ENCODE measurements at places on chromosomes 7 and 10. TPM values are rescaled to one million over a fixed set of nuclear protein-coding genes. Genes with fewer than 3 reads are reported as not detected.

The VWA2 gene
- total RNA-seq: not detected

The SPDYE16 gene
- total RNA-seq: not detected

The RNF32 gene
- total RNA-seq: 0.97 TPM

The CYP2C19 gene
- total RNA-seq: not detected

The SRI gene
- total RNA-seq: 163 TPM

The C10orf67 gene
- 0.15 TPM for total RNA-seq

The ADIRF gene
- total RNA-seq: 0.34 TPM

GRCh38 chr7:137755427-137755826, 91.3 kb downstream of the DGKI start:
- no peaks in the 10 kb centered on the region for H3K36me3 ChIP-seq
- H3K4me1 ChIP-seq: no peaks in the 10 kb centered on the region
- no peak for DNase-seq
- H3K27me3 ChIP-seq: peaks cover 16% of the 10 kb centered on the region
- no peak overlapping the region for H3K4me3 ChIP-seq

DNA sequence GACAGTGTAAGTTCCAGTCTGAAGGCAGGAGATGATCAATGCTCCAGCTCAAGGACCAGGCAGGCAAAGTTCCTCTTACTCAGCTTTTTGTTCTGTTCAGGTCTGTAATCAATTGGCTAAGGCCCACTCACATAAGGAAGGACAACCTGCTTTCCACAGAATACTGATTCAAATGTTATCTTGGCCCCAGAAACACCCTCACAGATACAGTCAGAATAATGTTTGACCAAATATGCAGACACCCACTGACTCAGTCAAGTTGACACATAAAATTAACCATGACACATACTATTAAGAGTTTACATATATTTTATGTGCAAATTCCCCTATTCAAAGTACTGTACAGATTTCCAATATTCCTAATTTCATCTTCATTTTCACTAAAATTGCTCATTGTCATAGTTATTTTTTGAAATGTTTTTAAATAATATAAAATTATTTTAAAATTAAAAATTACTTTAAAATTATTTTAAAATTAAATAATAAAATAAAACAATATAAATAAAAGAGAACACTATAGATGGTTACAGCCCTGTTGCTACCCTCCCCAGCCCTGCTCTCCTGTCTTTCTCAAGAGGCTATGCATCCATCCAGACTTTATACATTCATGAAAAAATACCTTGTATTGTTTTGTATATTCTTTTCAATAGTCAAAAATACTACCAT, 59.4 kb downstream of the RAB11FIP2 start:
- H3K36me3 ChIP-seq: no peaks in the 10 kb centered on the region
- no peak overlapping the region for H3K27ac ChIP-seq
- no peak overlapping the region for H3K4me3 ChIP-seq
- H3K4me1 ChIP-seq: no peaks in the 10 kb centered on the region
- H3K27me3 ChIP-seq: no peaks in the 10 kb centered on the region
- no peak for DNase-seq

DNA sequence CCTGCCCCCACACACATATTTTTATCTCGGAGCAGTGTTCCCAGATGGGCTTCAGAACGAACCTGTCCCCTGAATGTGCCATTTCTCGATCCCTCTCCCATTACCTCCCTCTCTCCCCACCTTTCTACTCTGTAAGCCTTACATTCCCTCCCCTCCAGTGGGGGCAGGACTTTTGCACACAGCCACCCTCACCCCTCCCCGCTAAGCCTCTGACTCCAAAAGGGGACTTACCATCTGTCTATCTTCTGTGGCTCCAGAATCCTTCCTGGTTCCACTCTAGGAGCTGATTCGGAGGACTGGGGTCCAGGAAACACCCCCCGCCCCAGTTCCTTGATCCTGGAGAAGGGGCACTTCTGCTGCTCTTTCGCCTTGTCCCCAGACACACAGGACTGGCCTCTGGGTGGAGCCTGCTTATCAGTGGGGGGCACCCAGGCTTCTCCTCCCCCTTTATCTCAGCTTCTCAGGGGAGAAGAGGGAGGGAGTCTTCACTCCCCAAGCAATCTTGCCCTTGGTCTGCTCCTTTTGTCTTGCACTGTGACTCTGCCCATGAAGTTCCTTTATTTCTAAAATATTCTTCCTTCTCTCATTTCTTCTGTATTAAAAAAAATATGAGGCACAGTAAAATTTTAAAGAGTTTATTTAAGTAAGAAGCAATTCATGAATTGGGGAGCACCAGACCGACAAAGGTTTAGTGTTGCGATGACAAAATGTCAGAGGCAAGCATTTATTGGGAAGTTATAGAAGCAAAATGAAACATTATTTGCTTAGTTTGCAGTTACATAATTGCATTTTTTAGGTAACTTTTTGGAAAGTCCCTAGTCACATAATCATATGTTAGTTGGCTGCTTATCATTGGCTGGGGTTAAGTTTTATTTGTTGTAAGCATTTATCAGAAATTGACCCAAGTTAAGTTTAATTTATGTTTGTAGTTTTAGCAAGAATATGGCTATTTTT, at the start of gene KEL:
TSS of gene KEL (minus strand) at position 391 of the 954 bp plus-strand sequence. CDS start at position 234, 157 bp downstream.
- no peak within 1 kb of the TSS for H3K27ac ChIP-seq
- no peaks in the 10 kb centered on the region for H3K4me1 ChIP-seq
- H3K4me3 ChIP-seq: no peak within 1 kb of the TSS
- DNase-seq: no peak
- no peaks in the 10 kb centered on the region for H3K36me3 ChIP-seq

GRCh38 chr7:138207555-138207971, 131.3 kb downstream of the AKR1D1 start:
- no peak for DNase-seq
- H3K27ac ChIP-seq: no peak overlapping the region
- H3K27me3 ChIP-seq: no peaks in the 10 kb centered on the region

DNA sequence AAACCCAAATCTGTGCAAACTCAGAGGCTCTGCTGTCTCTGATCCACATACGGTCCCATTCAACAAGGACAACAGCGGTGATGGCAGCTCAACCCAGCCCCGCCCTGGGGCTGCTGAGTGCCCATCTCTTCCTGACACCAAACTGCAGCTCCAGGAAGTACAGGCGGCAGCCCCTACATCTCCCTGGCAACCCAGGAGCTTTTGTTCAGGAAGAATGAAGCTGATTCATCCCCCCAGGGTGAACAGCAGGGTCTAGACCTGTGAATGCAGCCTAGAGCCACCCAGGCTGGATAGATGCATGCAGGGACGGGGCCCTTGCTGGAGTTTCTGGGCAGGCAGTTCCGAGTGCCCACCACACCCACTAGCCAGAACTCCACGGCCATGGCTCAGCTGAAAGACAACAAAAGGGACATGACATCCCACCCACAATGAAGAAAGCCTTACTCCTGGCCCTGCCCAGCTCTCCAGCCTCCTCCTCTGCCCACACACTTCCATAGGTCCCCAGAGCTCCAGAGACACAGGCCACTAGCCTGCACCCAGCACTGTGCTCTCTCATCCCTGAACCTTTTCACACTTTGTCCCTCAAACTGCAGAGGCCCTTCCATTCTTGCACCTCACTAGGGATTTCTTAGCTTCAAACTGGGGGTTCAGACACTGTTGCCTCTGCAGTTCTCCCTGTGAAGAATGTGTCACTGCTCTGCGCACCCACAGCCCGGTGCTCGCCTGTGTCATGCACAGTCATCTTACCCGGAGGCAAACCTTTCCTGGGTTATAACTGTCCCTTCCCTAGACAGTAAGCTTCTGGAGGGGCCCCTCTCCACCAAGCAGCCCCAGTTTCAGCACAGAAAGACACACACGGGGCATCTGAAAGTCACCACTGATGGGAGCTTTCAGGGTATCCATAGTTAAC, 99.1 kb downstream of the GRID1 start:
- H3K4me3 ChIP-seq: no peak overlapping the region
- H3K4me1 ChIP-seq: no peaks in the 10 kb centered on the region
- H3K36me3 ChIP-seq: no peaks in the 10 kb centered on the region
- no peak overlapping the region for H3K27ac ChIP-seq
- DNase-seq: no peak

GRCh38 chr7:146510088-146510680, 393.6 kb downstream of the CNTNAP2 start:
- H3K27me3 ChIP-seq: no peaks in the 10 kb centered on the region
- no peak overlapping the region for H3K4me3 ChIP-seq
- no peak overlapping the region for H3K27ac ChIP-seq
- no peaks in the 10 kb centered on the region for H3K4me1 ChIP-seq

DNA sequence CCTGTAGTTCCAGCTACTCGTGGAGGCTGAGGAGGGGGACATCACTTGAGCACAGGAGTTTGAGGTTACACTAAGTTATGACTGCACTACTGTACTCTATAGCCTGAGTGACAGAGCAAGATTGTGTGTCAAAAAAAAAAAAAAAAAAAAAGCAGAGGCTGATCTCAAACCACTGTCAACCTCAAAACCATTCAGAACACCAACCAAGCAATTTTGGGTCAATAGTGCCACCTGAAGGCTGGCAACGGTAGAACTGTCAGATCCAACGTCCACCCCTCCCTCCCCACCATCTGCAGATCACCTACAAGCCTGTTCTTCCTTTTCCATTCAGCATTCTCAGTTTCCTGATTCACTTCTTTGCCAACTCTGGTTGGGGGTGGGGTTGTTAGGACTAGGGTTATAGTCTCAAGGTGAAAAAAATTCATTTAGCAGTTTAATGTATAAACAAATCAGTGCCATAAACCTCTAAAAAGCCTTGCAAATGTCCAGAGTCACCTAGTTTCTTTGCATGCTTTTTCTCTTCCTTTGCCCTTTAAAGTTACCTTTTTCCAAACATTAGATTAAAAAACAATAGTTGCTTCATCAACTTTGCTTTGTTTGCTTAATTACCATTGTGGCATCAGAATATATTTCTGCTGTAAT, 2.6 kb downstream of the MRPS33 start:
- H3K27me3 ChIP-seq: no peaks in the 10 kb centered on the region
- H3K4me1 ChIP-seq: 0 out of 2 replicates have a peak, but pooled peaks cover 3% of the 10 kb centered on the region
- peak; percentile 77 for DNase-seq
- H3K27ac ChIP-seq: no peak overlapping the region

GRCh38 chr10:98899018-98899417, 336.6 kb downstream of the HPSE2 start:
- H3K27me3 ChIP-seq: no peaks in the 10 kb centered on the region
- no peaks in the 10 kb centered on the region for H3K36me3 ChIP-seq
- DNase-seq: no peak
- H3K4me3 ChIP-seq: no peak overlapping the region
- no peaks in the 10 kb centered on the region for H3K4me1 ChIP-seq

DNA sequence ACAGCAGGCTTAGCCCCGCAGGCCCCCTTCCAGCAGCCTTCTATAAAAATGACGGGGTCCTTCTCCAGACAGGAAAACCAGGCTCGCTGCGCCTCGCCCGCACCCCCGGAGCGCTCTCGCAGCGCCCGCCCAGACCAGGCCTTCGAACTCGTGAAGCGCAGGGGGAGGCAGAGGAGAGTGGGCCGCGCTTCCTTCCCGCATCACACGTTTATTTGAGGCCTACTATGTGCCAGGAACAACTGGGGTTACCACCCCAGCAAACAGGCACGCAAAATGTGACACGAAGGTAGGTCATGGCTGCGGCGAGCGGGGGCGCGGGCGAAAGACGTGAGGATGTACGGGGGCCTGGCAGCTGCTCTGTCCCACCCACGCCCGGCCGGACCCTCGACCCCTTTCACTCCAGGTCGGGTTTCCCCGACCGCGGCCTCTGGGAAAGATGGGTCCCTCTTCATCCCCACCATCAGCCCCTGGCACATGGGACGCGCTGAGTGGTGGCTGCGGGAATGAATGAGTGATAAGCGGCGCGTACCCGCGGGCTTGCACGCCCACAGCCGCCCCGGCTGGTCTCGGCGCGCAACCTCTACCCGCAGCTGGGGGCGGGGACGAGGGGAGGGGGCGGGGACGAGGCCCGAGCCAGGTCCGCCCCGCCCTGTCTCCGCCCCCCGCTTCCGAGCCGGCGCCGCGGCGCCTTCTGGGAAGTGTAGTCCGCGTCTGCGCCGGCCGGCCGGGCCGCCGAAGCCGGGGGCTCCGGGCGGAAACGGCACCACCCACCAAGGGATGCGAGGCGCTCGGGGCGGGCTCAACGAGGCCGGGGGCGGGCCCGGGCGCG, 59.1 kb downstream of the ZNF467 start:
- DNase-seq: peak; percentile 94
- H3K4me1 ChIP-seq: peaks cover 12% of the 10 kb centered on the region
- H3K27ac ChIP-seq: peak overlapping the region; percentile 21
- H3K36me3 ChIP-seq: no peaks in the 10 kb centered on the region
- H3K4me3 ChIP-seq: peak overlapping the region; percentile 96

DNA sequence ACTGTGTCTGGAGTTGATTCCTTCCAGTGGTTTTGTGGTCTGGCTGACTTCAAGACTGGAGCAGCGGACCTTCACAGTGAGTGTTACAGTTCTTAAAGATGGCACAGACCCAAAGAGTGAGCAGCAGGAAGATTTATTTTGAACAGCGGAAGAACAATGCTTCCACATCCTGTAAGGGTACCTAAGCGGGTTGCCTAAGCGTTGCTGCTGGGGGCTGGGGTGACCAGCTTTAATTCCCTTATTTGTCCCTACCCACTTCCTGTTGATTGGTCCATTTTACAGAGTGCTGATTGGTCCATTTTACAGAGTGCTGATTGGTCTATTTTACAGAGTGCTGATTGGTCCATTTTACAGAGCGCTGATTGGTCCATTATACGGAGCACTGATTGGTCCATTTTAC, 13.2 kb downstream of the AKR1B15 start:
- no peak overlapping the region for H3K27ac ChIP-seq
- H3K36me3 ChIP-seq: no peaks in the 10 kb centered on the region
- DNase-seq: peak; percentile 7
- no peak overlapping the region for H3K4me3 ChIP-seq
- no peaks in the 10 kb centered on the region for H3K4me1 ChIP-seq

DNA sequence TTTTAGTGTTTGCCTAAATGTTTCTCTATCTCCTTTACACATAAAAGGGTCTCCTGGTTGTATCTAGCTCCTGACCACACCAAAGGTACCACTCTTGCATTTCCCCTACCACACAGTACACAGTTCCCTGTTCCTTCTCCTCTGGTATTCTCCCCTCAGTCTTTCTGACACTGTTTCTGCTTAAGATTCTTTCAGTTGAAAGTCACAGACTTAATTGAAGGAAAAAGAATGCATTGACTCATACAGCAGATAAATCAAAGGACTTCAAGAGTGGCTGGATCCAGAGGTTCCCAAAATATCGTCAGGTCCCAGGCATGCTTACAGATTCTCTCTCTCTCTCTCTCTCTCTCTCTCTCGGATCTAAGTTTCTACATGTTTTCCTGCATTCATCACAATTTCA, 185.6 kb upstream of the LRGUK start:
- H3K4me3 ChIP-seq: no peak overlapping the region
- DNase-seq: no peak
- peaks cover 3% of the 10 kb centered on the region for H3K36me3 ChIP-seq

- no peaks in the 10 kb centered on the region for H3K36me3 ChIP-seq
- no peak overlapping the region for H3K27ac ChIP-seq
- no peak overlapping the region for H3K4me3 ChIP-seq
- no peaks in the 10 kb centered on the region for H3K27me3 ChIP-seq
- no peaks in the 10 kb centered on the region for H3K4me1 ChIP-seq
Measured at GRCh38 chr7:140231771-140232491, 55.1 kb upstream of the KDM7A start.

All from SJCRH30 (cell line).